Esophagus mucosa (tissue), 1 donor: ENCODE measurements at places on chromosomes 1 and 21. TPM values are rescaled to one million over a fixed set of nuclear protein-coding genes. Genes with fewer than 3 reads are reported as not detected.

DNA sequence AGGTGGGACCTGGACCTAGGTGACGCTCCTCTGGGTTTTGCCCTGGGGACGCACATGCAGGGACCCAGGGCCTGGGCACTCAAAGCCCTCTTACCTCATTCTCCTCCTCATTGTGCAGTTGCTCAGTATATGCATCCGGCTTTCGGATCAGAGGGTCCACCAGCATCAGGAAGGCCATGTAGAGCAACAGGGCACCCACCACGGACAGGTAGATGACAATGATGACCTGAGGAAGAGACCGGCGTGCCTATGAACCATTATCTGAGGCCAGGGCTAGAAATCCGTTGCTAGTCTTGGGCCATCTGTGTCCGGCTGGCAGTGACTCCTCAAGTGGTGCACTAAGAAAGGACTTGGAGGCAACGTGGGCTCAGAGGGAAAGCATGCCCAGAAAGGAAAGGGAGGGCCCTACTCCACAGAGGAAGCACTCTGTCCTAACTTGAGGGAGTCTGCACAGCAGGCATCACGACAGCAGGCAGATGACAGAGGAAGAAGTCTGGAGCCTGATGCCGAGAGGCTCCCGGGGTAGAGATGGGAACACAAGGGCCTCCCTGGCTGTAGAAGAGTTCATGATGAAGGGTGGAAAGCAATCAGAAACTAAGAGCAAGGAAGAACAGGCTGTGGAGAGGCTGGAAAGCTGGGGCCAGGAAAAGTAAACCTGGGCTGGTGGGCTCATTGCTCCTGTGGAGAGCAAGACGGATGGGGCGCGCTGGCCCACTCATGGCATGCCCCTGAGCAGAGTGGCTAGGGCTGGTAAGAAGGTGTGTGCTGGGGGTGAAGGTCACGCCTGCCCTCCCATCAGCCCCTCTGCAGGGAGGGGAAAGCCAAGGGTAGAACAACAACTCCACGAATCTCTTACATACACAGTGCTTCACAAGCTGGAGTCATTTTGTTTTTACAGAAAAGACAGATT lies 10.3 kb downstream of the TMEM9 start:
- ATAC-seq = no peak

DNA sequence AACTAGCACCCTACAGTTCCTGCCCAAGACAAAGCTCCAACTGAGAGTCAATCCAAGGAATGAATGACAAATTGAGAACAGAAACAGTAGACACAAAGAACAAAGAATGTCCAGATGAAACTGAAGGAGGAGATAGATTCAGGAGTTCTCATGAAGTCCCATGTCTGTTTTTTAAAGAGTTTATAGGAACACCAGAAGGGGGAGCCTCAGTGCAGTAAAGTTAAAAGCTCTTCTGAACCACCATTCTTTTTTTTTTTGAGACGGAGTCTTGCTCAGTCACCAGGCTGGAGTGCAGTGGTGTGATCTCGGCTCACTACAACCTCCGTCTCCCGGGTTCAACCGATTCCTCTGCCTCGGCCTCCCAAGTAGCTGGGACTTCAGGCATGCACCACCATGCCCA lies 323.6 kb downstream of the MRPL39 start:
- ATAC-seq = no peak

- ATAC-seq = no peak
Observed at GRCh38 chr1:117365350-117366176, 1.7 kb upstream of the MAN1A2 start.

GRCh38 chr1:151024540-151025146 lies 11.7 kb upstream of the BNIPL start:
- ATAC-seq = peak; percentile 89

DNA sequence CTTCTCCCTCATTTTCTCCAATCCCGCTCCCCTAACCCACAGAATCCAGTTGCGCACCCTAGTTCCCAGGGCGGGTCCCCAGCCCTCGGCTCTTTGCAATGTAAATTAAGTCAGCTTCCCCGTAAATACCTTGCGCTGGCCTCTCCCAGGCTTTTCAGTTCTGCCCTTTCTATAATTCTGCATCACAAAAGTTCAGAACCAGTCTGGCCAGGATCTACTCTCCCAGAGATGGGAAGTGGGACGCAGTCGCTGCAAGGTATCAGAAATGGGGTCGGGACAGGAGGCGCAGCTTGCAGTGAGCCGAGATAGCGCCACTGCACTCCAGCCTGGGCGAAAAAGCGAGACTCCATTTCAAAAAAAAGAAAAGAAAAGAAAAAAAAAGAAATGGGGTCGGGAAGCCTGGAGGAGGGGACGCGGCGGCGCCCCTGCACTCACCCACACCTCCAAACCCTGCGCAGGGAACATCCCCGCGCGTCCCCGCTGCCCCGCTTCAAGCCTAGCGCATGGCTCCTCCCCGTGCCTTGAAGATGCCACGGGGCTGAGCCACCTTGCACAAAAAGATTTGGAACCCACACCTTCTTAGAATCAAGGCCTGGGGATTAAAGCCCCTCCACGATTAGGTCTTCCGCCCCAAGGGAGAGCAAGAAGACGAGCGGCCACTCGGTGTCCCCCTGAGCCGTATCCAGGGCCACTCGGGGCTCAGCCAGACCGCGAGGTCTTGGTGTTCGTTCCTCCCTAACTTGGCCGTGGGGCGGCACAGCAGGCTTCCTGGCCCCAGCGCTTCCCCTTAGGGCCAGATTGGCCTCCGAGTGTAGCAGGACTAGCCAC lies 27.2 kb upstream of the ITLN2 start:
- peak; percentile 67 for ATAC-seq

OR2AK2 gene
- total RNA-seq = not detected

NECTIN4 gene
- 115 TPM for total RNA-seq

CDA gene
- 97.6 TPM for total RNA-seq
